Colonic mucosa (tissue), 4 donors: ENCODE measurements at places on chromosomes 4 and X.

- no peak for DNase-seq
Observed at GRCh38 chr4:132910229-132910748, 238.8 kb upstream of the PCDH10 start.

DNA sequence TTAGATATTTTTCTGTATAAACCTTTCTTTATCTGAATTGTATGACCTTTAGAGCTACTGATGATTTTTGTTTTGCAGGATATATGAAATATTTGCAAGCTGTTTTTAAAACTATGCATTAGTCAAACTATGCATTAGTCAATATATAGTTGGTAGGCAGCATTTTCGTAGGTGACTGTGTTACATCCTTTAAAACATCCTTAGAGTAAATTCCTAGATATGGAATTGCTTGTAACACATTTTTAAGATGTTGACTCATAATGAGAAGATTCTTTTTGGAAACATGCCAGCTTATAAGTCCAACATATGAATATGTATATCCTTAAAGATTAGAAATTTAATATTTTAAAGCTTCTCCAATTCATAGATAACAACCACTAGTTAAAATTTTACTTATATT is 1768.5 kb downstream of the PCDH7 start:
- no peak for DNase-seq

DNA sequence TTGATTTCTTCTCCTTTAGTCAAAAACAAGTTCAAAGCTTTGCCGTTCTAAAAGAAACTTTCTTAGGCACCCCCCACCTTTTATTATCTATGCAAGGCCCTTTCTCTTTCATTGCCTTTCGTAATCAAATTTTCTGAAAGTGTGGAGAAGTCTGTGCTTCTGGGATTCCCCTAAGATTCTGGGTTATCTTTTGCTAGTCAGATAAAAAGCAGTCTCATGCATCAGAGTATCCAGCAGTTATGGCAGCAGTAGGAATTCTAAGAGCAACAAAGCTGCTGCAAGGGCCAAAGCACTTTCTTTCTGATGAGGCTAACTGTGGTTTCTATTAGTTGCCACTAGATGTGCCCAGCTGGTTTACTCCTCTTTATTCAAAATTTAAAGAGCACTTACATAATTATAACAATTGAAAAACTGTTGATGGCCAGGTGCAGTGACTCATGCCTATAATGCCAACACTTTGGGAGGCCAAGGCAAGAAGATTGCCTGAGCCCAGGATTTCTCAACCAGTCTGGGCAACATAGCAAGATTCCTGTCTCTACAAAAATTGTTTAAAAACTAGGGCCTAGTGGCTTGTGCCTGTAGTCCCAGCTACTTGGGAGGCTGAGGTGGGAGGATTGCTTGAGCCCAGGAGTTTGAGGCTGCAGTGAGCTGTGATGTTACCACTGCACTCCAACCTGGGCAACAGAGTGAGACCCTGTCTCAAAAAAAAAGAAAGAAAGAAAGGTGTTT is 296.2 kb downstream of the PAPSS1 start:
- no peak for DNase-seq

DNA sequence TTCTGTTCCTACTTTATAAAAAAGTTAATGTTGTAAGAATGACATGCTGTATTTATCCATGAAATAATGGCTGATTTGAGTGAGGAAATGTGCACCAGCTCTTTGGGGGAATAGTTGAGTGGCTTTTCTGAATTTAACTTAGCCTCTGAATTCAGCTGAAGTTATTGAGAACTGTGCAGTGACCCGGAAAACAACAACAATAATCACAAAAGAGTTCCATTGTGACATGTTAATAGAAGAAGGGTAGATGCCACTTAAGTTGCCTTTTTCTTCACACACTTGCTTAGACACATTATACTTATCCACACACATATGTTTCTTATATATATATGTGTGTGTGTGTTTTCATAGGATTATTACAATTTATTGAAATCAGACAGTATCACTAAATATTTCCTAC is 301.2 kb downstream of the BMPR1B start:
- DNase-seq: no peak

GRCh38 chr4:1021386-1022050 is 10.1 kb downstream of the FGFRL1 start:
- DNase-seq: no peak
